Activated CD4-positive, alpha-beta T cell treated with anti-CD3 and anti-CD28 coated beads for 24 hours (primary cell): ENCODE measurements at places on chromosomes 3 and 15.

DNA sequence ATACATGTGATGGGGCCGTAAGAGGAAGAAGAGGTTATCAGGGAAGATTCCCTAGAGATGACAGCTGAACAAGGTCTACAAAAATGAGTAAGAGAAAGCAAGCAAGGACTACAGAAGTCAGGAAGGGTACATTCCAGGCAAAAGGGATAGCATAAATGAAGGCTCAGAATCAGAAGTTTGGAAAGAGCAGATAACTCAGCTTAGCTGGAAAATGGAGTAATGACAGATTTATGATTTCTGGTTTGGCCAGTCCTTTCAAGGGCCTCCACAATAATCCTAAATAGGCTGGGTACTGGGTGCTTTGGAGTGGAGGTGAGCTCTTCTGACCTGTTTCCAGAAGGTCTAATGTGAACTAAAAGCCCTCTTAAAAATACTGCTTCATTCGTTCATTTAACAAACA, 110.7 kb downstream of the MYO5A start:
- DNase-seq: no peak

DNA sequence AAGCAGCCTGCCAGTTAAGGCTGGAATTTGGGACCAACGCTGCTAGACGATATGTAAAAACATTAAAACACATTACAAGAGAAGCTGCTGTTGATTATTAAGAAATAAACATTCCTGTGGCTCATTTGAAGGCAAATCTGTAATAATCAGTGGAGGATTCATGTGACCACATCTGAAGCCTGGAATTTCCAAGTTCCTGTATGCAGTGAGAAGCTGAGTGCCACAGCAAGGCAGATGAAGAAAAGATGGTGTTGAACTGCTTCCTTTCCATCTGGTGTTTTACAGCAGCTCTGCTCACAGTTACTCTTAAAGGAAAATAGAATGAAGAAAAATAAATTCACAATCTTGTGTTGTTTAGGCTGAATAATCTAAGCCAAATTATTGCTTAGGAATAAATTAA, 139.3 kb upstream of the ROBO2 start:
- no peak for DNase-seq

GRCh38 chr3:195812366-195812765, 637 bp upstream of the MUC4 start:
- DNase-seq: no peak

DNA sequence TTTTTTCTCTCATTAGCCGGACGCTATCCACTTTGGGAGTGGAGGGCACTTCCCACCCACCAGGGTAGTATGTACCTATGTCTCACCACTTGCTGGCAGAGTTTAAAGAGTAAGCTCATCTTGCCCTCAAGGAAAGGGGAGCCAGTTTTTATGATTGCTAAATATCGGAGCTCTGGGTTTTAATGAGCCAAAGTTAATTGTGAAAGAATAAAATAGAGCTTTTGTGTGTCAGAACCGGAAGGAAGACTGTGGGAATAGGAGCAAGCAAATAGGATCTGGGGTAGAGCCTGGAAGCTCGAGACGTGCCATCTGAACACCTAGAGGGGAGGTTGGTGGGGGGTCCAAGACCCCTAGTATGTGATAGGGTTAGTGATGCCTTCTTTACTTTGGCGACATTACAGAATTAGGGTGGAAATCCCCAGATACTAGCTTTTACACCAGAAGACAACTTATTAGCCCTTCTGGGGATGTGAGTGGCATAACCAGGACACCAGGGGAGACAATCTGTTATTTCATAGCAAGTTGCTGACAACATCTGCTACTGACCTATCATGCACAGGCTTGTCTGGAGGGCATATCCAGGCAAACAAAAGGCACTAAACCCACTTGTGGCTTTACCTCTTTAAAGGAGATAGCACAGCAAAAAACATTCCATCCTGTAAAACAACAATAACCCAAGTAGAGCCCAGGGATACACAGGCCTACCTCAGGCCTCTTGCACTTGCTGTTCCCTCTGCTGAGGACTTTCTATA, 333.8 kb downstream of the ZNF621 start:
- no peak for DNase-seq

DNA sequence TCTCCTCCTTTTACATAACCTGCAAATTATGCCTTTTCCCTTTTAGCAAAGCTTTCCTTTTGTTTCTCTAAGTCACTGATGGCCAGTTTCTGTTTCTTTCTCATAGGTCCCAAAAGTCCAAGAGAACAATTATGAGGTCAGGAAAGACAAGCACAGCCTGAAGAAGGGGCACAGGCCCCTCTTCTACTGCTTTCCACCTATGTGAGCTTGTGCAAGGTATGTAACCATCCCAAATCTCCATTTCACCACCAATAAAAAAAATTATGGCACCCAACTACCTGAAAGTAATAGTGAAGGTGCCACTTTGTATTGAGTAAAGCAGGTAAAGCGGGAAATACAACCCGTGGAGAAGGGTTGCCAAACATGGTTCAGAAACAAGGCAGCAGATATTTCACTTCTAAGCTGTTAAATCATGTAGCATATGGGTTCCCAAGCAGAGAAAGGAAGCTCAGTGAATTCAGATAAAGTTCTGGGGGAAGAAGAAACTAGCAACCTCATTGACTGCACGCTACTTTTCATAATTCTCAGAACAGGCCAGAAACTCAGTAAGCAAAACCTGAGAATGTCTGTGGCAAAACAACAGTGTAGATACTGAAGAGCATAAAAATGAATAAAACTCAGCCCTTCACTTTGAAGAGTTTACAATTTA, 4.2 kb downstream of the PLOD2 start:
- no peak for DNase-seq

DNA sequence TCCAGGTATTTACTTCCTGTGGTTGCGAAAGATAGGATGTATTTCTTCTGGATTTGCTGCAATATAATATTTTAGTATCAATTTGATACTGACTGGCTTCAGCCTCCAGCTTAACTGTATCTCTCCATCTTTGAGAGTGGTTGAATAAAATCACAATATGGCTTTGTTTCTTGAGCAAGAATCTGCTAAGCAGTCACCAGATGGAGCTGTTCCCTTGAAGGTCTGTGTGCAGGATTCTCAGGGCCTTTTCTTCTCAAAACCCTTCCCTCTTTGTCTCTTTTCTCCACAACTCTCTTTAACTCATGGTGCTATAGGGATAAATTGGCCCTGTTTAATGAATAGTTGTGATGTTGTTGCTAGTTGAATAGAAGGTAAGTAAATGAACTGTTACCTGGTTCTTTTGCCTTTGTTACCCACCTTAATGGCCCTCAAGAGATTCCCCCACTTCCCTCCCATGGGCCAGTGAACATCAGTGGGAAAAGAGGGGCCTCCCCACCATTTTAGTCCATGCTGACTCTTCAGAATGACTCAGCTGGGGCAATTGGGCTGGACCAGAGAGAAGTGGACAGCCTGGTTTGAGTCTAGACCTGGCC, 34.8 kb upstream of the RAB6B start:
- no peak for DNase-seq

GRCh38 chr3:146283781-146284445, 33.0 kb upstream of the PLSCR4 start:
- no peak for DNase-seq

GRCh38 chr3:178671377-178671776, 135.1 kb downstream of the KCNMB2 start:
- DNase-seq: no peak

DNA sequence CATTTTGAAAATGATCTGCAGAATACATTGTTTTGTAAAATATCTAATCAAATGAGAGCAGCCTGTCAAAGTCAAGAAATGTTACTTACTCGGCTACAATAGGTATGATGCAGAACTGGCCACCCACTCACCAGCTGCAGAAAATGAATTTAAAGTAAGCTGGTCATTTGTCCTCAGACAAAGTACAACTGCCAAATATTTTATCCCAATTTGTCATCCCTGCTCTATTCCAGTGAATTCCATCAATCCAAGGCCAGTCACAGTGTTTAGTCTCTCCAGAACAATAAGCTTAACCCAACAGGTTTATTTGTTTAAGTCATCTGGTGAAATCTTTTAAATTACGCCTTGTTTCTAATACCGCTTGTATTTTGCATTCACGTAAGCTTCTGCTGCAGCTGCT, 46.6 kb upstream of the TCF12 start:
- no peak for DNase-seq

DNA sequence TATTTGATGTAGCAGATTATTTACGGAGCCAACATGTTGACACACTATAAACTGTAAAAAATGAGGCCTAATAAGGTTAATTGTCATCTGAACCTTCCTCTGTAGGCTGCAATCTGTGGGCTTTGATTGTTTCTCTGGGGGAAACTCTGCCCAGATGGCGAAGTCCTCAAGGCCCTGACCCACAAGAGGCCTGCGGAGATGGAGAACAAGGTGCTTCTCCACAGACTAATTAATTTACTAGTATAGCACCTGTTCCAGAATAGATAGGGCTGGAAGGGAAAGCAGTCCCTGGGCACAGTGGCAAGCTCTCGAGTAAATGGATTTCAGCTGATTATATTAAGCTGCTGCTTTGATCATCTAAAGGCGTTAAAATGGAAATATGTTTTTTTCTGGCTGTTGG, 338.8 kb upstream of the DNAJC19 start:
- DNase-seq: no peak

- DNase-seq: no peak
These were observed 24.1 kb downstream of the DUT start for GRCh38 chr15:48355377-48355776.

DNA sequence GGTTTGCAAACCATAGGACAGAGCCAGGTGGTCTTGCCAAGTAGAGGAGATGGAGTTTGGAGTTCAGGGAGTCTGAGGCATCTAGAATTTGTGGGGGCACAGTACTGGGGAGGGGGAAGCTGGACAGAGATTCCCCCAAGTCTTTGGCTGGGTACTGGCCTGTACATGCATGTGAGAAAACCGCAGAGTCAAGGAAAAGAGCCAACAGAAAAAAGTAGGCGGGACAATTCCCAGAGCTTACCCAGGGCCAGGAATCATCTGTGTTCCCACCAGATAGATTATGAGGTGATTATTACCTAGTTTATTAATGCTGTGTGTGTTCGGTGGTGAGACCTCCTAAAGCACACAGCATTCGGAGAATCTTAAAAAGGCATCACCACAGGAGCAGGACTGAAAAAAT, 11.3 kb downstream of the LYSMD4 start:
- DNase-seq: no peak

DNA sequence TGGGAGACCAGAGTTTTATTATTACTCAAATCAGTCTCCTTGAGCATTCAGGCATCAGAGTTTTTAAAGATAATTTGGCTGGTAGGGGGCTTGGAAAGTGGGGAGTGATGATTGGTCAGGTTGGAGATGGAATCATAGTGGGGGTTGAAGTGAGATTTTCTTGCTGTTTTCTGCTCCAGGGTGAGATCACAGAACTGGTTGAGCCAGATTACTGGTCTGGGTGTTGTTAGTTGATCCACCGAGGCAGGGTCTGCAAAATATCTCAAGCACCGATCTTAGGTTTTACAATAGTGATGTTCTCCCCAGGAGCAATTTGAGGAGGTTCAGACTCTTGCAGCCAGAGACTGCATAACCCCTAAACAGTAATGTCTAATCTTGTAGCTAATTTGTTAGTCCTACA, 141.0 kb downstream of the OTOL1 start:
- no peak for DNase-seq

DNA sequence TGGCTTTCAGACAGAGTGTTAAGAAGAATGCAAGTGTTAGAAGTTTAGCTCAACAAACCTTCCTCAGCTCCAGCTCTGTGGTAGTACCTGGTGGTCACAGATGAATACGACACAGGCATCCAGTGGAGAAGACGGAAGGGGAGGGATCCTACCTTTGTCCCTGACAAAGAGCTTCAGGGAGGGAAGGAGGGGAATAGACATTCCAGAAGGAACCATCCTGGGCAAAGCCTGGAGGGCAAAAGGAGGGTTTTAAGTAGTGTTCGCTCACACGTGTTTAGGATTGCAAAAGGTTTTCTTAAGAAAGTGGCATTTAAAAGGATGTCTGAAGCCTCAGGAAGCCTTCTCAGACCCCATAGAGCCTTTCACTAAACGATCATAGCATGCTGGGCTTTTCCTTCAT, 2.8 kb downstream of the CHCHD4 start:
- DNase-seq: no peak

DNA sequence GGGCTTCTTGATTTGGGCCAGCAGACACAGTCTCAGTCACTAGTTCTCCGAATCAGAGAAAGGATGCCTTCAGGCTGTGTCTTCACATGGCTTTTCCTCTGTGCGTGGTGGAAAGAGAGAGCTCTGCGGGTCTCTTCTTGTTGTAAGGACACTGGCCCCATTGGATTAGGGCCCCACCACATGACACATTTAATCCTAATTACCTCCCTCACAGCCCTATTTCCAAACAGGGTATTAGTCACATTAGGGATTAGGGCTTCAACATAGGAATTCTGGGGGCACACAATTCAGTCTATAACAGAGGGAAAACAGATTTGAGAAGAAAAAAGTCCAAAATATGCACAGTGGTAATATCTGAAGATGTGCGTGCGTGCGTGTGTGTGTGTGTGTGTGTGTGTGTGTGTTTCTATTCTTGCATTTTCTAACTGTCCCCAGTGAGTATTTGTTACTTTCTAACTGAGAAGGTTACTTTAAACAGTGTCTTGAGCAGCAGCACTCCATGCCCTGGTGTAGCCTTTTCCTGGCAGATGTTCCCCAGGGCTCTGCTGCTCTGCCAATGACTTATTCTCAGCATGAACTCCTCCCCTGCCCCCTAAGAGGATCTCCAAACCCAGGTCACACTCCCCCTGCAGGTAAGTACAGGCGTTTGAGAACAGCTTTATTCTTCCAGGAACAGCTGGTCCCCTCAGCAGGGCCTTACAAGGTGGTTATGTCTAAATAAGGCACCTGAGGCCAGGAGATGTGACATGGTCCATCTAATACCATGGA, 72.9 kb downstream of the RPL39L start:
- DNase-seq: peak; percentile 32

DNA sequence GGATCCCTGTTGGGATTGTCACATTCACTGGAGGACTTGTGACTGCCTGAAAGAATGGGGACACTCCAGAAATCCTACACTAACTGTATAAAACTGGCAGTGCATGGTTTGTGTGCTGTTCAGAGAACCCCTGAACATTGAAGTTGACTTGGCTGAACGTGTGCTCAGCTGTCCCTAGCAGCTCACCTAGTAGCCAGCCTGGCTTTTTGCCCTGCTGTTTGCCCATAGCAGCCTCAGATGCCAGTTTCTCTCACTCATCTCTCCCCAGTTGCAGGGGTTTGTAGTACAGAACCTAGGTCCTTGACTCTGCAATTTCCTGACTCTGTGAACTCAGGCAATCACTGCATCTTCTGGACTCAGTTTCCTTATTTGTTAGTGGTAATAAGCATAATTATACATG, 63.0 kb downstream of the KCNAB1 start:
- DNase-seq: no peak

- DNase-seq: peak; percentile 67
These were observed 191.6 kb downstream of the GAP43 start for GRCh38 chr3:115814778-115815380.

DNA sequence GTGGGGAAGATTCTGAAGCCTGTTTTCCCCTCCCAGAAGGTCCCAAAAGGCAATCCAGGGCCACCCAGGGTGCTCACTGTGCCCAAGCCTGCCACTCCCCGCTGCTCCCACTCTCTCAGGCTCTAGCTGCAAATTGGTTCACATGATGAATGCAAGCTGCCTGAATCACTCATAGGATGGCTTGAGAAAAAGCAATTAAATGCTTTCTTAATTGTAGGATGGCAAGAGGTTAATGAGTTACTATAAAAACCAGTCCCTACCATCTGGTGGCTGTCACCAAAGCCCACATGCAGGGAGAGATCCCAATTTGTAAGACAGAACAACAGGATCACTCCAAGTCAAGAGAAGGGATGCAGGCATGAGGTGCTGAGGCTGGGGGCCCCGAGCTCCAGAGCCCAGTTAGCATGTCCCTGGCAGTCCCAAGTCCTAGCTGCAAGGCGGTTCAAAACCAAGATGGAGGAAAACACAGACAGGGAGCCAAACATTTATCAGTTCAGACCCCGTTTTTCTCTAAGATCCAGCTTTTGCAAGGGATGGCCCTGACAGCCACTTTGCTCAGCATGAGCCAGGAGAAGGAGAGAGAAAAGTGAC, 207.1 kb downstream of the UACA start:
- no peak for DNase-seq
